ENCODE measurements at places on chromosomes 7 and 10. TPM values are rescaled to one million over a fixed set of nuclear protein-coding genes. Genes with fewer than 3 reads are reported as not detected.

Gene EIF4H
- 201 TPM for total RNA-seq

Gene CABCOCO1
- total RNA-seq = not detected

Gene WNT8B
- total RNA-seq = not detected

Gene OPN4
- not detected for total RNA-seq

Gene ANKRD61
- total RNA-seq = not detected

Gene C7orf57
- total RNA-seq = not detected

Gene A1CF
- not detected for total RNA-seq

Gene AASS
- 11.7 TPM for total RNA-seq

Gene FKBP9
- 178 TPM for total RNA-seq

Gene PLEKHS1
- total RNA-seq = not detected

Gene SUN3
- total RNA-seq = not detected

Gene MSMB
- not detected for total RNA-seq

Gene GPNMB
- 209 TPM for total RNA-seq

Gene TRIM50
- total RNA-seq = not detected

Gene LRRC61
- 1.6 TPM for total RNA-seq

Gene ZSWIM8
- total RNA-seq = 57.7 TPM

Gene SFRP5
- total RNA-seq = 0.10 TPM

Gene RBM28
- 10.9 TPM for total RNA-seq

Gene AKR1C3
- total RNA-seq = 328 TPM

Gene TMEM236
- total RNA-seq = 0.15 TPM

Gene FAM237B
- total RNA-seq = not detected

Gene TFPI2
- total RNA-seq = 87.4 TPM

Gene GNAT3
- total RNA-seq = not detected

Gene SEMA3E
- 0.15 TPM for total RNA-seq

Gene FRMPD2
- not detected for total RNA-seq

Gene DNAJC30
- total RNA-seq = 9.0 TPM

Gene CCL24
- not detected for total RNA-seq

Gene CDHR1
- not detected for total RNA-seq

Gene DEPP1
- 150 TPM for total RNA-seq

Gene NPC1L1
- not detected for total RNA-seq

Gene TMEM184A
- total RNA-seq = not detected

Gene ZNF316
- total RNA-seq = 12.0 TPM

Gene MRLN
- not detected for total RNA-seq

Gene TMEM213
- total RNA-seq = not detected

Gene GDF2
- total RNA-seq = not detected

Gene MET
- total RNA-seq = 1.3 TPM

Gene AZGP1
- total RNA-seq = 2.1 TPM

Gene ADIRF
- 13.2 TPM for total RNA-seq

Gene SPRN
- 0.75 TPM for total RNA-seq

Gene BICC1
- total RNA-seq = 105 TPM

Gene TMEM196
- total RNA-seq = not detected

Gene FOXP2
- 2.7 TPM for total RNA-seq

Gene PRSS58
- not detected for total RNA-seq

Gene WAC
- 62.4 TPM for total RNA-seq

Gene CCDC172
- not detected for total RNA-seq

Gene CARD11
- under 0.01 TPM for total RNA-seq

Gene TYW1B
- total RNA-seq = 0.88 TPM

Gene TUBB8
- not detected for total RNA-seq

Gene ZPBP
- not detected for total RNA-seq

Gene NXPH1
- total RNA-seq = not detected

Gene NPM3
- 73.9 TPM for total RNA-seq

Gene PRF1
- total RNA-seq = not detected
